ENCODE measurements at places on chromosomes 13 and 19.

GRCh38 chr13:34654647-34655046 lies 287.4 kb upstream of the NBEA start:
- DNase-seq: no peak

DNA sequence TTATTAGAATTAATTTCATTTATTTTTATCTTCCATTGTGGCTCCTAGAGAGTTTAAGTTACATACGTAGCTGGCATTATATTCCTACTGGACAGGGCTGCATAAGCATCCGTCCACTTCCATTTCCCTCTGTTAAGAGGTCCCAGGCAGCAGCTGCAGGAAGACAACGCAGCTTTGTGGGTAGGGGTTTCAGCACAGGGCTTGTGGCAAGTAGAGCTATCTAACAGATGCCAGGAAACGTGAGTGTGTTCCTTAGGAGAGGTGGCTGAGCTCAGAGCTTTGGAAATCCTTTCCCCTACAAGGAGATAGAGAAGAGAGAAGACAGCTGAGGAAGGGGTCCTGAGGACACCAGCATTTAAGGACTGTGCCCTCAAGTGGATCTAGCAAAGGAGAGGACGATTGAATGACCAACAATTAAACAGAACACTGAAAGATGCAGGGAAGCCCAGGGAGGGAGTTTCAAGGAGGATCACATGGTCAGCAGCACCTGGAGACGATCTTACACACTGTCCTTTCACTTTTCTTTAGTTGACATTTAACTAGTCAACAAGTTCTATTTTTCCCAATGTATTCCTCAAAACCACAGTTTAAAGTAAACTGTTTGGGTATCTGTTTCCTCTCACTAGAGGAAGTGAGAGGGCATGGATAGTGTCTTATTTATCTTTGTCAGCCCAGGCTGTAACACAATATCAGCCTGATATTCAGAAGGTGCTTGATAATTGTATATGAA lies 2.3 kb upstream of the N4BP2L1 start:
- DNase-seq: no peak

DNA sequence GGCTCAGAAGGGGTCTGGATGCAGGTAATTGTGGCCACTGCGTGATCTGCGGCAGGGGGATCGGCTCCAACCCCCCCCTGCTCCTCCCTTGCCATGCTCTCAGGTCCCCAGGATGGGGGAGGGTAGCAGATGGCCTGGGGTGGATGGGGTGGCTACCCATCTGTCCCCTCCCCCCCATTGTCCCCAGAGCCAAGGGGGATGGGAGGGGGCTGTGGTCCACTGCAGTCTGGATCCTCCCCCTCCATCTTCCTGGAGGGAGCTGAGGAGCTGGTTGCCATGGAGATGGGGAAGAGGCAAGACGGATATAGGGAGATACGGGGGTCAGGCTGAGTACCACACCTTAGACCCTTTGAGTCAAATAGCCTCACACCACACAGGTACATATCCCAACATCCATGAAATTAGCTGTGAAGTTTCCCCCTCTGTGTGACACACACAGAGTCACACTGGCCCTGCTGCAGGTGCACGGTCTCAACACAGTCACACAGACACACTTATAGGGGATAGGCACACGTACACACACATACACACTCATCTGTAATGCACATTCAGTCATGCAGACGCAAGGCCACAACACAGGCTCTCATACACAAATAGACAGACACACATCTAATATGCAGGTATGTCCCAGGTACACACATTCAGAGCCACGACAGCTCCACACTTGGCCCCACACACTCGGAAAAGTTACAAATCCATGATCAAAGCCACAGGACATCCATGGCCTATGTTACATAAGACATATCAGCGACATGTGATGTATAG lies 1.8 kb upstream of the NOVA2 start:
- no peak for DNase-seq

GRCh38 chr13:110475550-110476219 lies 85.8 kb downstream of the RAB20 start:
- no peak for DNase-seq

- no peak for DNase-seq
These were observed 3.2 kb upstream of the IFNL4 start for GRCh38 chr19:39251846-39252245.

GRCh38 chr13:41127701-41128100 lies 4.9 kb downstream of the KBTBD6 start:
- no peak for DNase-seq

GRCh38 chr19:2083174-2083854 lies 12.8 kb downstream of the MOB3A start:
- no peak for DNase-seq

- DNase-seq: no peak
These were observed 192.8 kb upstream of the TSC22D1 start for GRCh38 chr13:44768775-44769581.

DNA sequence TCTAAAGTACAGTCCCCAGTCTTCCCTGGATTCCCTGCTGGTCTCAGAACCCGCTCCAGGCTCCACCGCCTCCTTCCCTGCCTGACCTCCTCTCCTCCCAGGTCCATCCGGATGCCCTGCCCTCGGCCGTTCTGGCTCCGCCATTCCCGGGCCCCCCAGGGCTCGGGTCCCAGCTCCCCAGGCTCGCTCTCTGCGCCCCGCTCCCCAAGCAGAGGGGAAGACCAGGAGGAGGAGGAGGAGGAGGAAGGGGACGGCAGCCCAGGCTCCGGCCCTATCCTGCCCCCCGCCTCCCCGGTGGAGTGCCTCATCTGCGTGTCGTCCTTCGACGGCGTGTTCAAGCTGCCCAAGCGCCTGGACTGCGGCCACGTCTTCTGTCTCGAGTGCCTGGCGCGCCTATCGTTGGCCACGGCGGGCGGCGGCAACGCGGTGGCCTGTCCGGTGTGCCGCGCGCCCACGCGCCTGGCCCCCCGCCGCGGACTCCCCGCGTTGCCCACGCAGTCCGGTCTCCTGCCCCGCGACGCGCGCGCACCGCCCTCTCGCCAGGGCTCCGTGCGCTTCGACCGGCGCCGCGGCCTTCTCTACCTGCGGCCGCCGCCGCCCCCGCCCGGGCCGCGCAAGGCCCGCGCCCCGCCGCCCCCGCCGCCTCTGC lies 647 bp downstream of the RNF225 start:
- DNase-seq: no peak

DNA sequence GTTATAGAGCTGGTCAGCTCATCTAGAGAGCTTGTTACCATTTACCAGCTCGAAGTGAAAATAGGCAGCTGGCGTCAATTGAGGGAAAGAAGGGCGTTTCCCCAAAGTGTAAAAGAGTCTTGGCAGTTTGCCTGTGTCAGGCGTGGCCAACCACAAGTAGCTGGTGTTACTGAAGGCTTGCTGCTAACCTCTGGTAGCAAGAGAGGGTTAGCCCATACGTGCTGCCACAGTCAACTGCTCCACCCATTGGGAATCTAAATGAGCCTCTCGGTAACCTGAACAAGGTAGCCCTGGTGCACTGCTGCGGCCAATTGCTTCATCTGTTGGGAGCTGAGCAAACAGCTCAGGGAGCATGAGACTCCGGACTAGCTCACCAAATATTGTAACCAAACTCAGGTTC lies 314.9 kb upstream of the SLITRK5 start:
- no peak for DNase-seq

- no peak for DNase-seq
These were observed 41.5 kb downstream of the KLF12 start for GRCh38 chr13:74092711-74093110.

DNA sequence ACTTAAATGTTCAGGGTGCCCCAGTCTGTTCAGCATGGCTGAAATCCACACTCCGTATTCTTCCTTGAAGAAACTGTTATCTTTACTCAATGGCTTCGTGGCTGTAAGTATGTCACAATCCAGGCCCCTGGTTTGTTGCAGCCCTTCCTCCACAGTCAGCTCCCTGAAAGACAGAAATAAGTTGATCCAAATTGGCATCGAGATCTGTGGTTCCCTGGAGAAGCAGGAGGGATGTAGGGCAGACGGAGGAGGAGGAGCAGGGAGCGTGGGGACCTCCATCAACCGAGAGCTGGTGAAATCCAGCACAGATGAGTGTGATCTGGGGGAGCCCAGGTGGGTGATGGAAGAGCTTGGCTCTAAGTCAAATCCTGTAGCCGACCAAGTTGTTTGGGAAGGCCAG lies 304 bp downstream of the TSPAN16 start:
- DNase-seq: no peak

DNA sequence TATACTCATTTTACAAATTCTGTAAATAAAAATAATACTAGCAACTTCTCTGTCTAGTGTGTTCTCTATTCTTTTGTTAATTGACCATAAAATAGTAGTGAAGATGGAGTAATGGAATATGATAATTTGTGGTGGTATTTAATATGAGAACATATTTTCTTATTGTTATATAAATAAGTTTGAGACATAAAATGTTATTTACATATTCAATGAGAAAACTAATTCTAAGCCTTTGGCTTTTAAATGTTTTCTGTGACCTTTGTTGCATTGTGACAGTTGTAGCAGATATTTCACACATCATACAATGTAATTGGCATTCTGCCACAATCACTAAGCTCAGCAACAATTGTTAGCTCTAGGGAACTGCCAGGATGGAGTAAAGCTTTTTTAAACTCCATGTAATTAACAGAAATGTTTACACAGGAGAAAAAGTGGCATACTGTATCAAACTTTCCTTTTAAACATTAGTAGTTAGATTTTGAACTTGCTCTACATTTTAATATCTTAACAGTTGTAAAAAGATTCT lies 562.1 kb upstream of the PCDH9 start:
- DNase-seq: no peak

DNA sequence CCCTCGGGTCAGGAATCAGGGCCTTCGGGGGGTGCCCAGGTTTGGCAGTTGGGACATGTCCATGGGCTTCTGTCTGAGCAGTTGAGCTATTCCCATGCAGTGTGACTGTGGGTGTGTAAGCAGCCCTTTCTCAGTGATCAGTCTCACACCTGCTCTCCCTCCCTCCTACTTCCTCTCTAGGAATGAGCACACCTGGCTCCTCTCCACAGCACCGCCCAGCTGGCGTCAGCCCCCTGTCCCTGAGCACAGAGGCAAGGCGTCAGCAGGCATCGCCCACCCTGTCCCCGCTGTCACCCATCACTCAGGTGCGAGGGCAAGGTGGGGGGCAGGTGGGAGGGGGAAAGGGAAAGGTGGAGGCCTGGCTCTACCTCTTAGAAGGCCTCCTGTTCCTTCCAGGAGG lies 25.9 kb downstream of the COMP start:
- DNase-seq: no peak

GRCh38 chr13:102569488-102569887 lies 27.3 kb upstream of the TPP2 start:
- DNase-seq: no peak

- no peak for DNase-seq
These were observed 773.2 kb upstream of the SLC10A2 start for GRCh38 chr13:103839460-103839859.

- no peak for DNase-seq
These were observed 123.5 kb downstream of the CRYL1 start for GRCh38 chr13:20401931-20402856.

DNA sequence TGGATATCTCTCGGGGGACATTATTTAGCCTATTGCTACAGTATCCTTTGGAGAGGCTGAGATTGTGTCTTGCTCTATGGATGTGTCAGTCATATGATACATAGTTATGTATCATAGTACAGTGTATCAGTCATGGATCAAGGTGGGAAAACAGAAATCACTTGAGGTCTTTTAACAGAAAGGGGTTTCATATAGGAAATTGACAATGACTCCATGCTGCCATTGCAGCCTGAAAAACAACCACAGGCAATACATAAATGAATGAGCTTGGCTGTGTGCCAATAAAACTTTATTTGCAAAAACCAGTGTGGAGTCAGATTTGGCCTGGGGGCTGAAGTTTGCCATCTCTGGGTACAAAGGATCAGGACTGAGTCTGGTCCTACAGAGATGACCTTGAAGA lies 35.4 kb downstream of the COLGALT1 start:
- no peak for DNase-seq

DNA sequence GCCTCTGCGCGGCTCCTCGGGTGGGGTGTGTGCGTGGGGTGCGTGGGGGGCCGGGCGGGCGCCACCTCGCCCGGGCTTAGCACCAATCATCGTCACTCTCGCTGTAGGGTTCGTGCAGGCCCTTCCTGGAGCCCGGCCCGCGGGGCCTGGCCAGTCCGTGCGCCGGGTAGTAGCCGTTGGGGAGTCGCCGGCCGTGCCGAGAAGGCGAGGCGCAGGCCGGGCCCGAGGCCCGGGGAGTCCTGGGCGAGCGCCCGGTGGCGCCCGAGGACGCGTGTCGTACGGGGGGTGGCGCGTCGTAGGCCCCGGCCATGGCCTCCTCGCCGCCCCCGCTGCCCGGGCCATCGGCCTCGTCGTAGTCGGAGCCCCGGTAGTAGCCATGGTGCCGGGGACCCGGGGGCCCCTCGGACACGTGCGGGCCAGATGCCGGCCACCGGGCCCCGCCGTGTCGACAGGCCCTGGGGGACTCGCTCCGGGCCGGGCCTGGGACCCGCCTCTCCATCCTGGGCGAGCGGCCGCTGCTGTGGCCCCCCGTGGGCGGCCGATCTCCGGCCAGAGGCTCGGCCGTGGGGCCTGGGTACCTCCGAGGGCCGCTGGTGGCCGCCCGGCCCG lies 57.1 kb downstream of the IER2 start:
- DNase-seq: no peak

GRCh38 chr13:99983499-99984401 lies 2.2 kb downstream of the ZIC2 start:
- DNase-seq: no peak

- no peak for DNase-seq
These were observed 23.5 kb downstream of the TFDP1 start for GRCh38 chr13:113607889-113608635.

GRCh38 chr19:17448131-17448967 lies at the start of gene TMEM221:
TMEM221 (minus strand) TSS chr19:17448668; CDS start chr19:17448462, 206 bp downstream.
- DNase-seq: peak; percentile 26

DNA sequence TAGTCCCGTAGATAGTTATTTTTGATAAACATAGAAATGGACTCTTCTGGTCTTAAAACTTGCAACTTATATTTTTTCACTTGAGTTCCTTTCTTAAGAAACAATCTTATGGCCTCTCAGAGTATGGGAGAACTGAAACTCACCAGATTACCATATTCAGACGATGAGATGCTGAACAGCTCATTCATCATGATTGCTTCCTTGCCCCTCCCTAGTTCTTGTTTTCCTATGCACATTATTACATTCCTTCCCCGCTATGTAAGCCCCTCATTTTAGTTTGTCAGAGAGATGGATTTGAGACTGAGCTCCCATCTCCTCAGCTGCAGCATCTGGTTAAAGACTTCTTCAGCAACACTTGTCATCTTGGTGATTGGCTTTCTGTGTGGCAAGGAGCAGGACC lies 158.5 kb downstream of the SLITRK6 start:
- DNase-seq: no peak

GRCh38 chr13:43316281-43316680 lies 292.9 kb downstream of the DNAJC15 start:
- no peak for DNase-seq

GRCh38 chr13:108981407-108981806 lies 352.0 kb downstream of the MYO16 start:
- DNase-seq: no peak

GRCh38 chr13:44058067-44058466 lies 178.4 kb downstream of the LACC1 start:
- no peak for DNase-seq

Data from activated gamma-delta T cell (primary cell).